ENCODE measurements at places on chromosomes 11 and 22.

DNA sequence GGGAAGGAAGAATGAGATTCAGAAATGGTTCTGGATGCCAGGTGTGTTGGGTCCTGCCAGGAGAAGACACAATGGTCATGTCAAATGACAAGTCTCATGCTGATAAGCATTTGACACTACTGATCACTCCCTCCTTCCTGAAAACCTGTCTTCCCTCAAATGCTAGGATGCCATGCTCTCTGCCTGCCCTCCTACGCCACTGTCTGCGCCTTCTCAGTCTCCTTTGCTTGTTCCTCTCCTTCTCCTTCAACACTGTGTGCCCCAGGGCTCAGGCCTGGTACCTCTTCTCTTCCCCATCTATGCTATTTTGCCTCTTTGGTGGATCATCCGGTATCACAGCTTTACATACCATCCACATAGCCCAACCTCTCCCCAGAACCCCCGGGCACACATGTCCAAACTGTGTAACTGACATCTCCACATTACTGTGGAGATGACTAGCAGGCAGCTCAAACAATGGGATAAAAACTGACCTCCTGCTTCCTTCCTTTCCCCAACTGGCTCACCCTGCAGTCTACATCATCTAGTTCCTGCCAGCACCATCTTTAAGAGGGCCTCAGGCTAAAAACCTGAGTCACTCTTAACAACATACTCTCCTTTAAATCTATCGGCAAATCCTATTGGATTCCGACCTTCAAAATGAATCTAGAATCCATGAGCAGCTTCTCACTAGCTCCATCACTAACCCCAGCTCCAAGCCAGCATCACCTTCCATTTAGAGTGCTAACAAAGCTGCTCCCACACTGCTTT is 8.2 kb downstream of the AP1B1 start:
- no peak for DNase-seq

- DNase-seq: no peak
Measured at GRCh38 chr11:74468058-74468457, 709 bp upstream of the KCNE3 start.

DNA sequence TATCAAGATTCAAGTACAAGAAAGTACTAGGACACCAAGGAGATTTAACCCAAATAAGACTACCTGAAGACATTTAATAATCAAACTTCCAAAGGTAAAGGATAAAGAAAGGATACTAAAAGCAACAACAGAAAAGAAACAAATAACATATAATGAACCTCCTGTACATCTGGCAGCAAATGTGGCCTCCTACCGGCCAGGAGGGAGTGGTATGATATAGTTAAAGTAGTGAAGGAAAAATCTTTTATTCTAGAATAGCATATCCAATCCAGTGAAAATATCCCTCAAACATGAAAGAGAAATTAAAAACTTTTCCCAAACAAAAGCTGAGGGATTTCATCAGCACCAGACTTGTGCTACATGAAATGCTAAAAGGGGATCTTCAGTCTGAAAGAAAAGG is 104.7 kb upstream of the GUCY1A2 start:
- no peak for DNase-seq

- DNase-seq: no peak
Measured at GRCh38 chr11:44779736-44780520, 53.2 kb downstream of the TSPAN18 start.

GRCh38 chr22:33792832-33793231 is 127.4 kb downstream of the LARGE1 start:
- no peak for DNase-seq

Measured in stimulated activated CD8-positive, alpha-beta memory T cell treated with anti-CD3 and anti-CD28 coated beads, Interleukin-2, amount 100 ng/mL, for 1 hour (primary cell).